ENCODE measurements at places on chromosomes 12 and 14.

DNA sequence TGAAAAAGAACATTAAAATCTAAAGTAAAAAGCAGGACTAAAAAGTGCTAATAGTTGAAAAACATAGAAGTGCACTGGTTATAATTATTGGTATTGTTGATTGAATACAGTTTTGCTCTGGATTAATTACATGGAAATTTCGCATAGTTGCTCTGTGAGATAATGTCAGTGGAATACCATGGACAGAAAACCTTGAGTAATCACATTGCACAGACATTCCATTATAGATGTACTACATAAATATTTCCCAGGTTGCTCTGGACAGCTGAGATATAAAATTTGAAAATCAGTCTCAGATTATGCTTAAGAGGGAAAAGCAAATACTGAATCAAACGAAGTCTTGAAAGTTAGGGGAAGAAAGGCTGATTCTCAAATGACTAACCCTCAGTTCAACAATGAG lies 439.3 kb upstream of the FLRT2 start:
- DNase-seq: no peak

DNA sequence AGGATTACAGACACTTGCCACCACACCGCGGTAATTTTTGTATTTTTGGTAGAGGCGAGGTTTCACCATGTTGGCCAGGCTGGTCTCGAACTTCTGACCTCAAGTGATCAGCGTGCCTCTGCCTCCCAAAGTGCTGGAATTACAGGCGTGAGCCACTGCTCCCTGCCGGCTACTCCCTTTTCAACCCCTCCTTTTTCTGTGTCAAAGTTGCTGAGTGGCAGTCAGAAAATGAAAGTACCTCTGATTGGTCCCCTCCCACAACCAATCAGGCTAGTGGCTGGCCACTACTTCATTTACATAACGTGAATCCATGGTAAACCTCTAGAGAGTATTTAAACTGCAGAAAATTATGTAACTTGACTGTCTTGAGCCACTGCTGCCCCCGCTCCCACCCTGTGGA lies 5.9 kb downstream of the RESF1 start:
- DNase-seq: peak; percentile 20

GRCh38 chr14:96051231-96051630 lies 12.1 kb downstream of the C14orf132 start:
- DNase-seq: no peak

DNA sequence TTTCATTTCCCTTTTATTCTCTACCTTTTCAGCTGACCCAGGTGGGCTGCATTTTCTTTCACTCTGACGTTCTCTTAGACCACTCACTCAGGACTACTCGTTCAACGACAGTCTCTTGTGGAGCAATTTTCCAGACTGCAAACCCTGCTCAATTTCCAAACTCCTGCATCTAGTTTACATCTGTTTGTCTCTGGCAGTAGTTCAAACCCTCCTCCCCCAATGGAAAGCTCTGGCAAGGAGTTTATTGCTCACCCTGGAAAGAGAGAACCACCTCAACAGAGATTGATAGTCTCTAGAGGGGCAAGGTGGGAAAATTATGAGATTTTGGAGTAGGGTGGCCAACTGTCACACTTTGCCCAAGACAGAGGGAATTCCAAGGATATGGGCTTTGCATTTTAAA lies 130.2 kb downstream of the TSHR start:
- no peak for DNase-seq

- peak; percentile 25 for DNase-seq
Measured at GRCh38 chr14:64723691-64724577, 19.7 kb downstream of the PLEKHG3 start.

GRCh38 chr14:30084811-30085210 lies 157.2 kb upstream of the PRKD1 start:
- DNase-seq: no peak

- no peak for DNase-seq
Measured at GRCh38 chr12:87687362-87687761, 341.8 kb downstream of the C12orf50 start.

- DNase-seq: no peak
Measured at GRCh38 chr12:27524494-27524835, 459 bp downstream of the PPFIBP1 start.

- no peak for DNase-seq
Measured at GRCh38 chr12:43407816-43408645, 144.0 kb downstream of the ADAMTS20 start.

DNA sequence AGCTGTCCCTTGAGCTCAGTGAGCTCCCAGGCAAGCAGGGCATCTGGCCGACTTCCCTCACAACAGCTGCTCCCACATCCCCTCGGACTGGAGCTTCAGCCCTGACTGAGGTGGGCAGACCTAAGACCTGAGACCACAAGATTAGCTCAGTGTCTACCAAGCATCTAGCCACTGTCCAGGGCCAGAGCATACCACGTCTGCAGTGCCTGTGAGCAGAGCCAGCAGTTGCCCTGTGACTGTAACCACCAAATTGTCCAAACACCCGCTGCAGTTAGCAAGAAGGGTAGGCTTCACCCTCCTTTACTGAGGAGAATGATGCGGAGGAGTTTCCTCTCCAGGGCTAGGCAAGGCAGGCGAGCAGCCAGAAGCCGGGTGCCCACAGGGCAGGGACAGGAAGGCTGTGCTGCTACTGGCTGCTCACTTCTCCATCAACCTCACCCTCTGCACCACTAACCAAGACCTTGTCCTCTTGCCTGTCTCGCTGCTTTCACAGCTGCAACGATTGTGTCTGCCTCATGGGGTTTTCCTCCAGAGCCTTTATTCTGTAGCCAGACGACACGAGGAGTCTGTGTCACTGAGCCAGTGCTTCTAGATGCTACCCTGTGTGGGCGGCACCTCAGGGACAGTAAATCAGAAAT lies 53.9 kb downstream of the ANAPC7 start:
- peak; percentile 46 for DNase-seq

DNA sequence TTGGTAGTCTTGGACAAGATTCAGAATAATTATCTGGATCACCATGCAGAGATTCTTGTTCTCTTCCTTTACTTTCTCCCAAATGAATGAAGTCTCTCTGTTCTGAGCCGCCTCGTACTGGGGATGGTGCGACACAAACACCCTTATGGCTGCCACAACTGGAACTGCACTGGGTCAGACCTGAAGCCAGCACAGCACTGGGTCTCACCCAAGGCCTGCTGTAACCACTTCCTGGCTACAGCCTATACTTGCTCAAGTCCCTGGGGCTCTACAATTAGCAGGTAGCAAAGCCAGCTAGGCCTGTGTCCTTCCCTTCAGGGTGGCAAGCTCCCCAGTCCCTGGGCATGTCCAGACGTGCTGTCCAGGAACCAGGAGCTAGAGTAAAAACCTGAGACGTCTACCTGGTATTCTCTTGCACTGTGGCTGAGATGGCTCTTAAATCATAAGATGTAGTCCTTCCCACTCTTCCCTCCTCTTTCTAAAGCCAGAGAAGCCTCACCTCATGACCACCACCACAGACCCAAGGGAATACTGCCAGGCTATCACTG lies 27.6 kb downstream of the IFNG start:
- no peak for DNase-seq

- DNase-seq: no peak
Measured at GRCh38 chr12:11970155-11970520, 100.6 kb upstream of the BCL2L14 start.

- no peak for DNase-seq
Measured at GRCh38 chr12:80952443-80952842, 14.7 kb upstream of the LIN7A start.

DNA sequence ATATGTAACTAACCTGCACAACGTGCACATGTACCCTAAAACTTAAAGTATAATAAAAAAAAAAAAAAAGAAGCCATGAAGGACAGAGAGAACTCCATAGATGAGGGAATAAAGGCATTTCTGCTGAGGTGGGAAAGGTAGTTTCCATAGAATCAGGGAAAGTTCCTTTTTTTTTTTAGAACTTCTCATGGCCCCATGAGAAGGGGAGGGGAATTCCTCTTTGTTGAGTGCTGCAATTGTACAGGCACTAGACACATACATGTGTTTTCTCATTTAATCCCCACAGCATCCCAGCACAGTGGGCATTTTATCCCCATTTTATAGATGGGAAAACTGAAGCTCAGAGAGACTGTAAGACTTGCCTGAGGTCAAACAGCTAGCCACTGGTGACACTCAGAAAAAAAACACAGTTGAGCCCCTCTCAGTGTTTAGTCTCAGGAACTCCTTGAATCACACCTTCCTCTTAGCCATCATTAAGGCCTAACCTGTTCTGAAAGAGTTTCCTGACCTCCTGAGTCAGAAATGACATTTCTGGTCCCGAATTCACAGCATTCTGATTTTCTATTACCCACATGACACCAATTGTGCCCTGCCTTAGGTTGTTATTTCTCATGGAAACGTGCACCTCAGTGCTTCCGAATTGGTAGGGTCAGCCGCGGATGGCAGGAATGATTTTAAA lies 189.3 kb upstream of the G2E3 start:
- no peak for DNase-seq

- DNase-seq: no peak
Measured at GRCh38 chr14:45664668-45665356, 411.8 kb upstream of the MIS18BP1 start.

- DNase-seq: no peak
Measured at GRCh38 chr12:76881142-76881541, 2.3 kb upstream of the CSRP2 start.

GRCh38 chr12:10084733-10085132 lies 14.1 kb downstream of the CLEC1A start:
- DNase-seq: no peak

DNA sequence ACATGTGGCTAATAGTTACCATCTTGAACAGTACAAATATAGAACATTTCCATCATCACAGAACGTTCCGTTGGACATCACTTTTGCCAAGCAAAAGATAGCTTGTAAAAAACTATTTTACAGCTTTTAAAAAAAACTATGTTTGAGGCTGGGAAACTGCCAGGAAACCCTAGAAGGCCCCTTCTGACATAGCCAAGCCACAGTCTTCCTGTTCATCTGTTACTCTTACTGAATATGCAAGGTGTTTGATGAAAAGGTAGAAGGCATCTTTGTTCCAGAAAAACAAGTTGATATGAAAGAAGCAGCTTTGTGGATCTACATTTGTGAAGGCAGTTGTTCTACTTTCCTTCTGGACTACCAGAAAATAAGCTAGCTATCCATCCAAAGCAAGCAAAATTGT lies 23.6 kb upstream of the WNK1 start:
- peak; percentile 46 for DNase-seq

DNA sequence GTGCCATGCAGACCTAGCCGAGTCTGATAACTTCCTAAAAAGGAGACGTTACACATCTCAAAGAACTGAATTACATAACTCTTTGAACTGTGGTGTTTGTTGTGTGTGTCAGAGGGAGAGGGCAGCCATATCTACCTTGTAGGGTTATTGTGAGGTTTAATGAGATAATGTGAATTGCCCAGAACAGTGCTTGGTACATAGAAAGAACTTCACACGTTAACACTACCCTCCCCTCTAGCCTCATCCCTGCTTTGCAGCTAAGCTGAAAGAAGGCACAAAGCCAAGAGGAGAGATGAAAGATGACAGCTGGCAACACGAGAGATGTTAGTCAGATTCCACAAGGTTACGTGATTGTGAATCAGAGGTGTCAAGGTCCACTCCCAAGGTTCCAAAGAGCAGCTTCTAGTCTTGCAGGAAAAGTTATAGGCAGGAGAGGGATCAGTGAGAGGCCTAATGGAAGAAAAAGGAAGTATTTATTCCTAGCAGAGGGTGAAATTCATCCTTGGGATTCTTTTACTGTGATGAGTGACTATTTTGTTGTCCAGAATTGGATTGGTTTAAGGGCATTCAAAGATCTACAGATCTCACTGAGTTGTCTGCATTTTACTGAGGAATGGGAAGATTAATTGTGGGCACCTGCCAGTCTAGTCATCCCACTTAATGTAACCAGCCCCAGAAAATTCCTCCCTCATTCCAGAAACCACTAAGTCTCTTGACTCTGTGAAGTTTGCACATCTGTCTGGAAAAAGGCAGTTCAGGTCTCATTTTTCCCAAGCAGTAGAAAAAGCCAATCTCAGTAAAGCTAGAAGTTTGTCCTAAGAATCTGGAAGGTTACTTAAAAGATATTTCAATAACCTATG lies 25.9 kb upstream of the WNK1 start:
- no peak for DNase-seq

- DNase-seq: no peak
Measured at GRCh38 chr14:61615743-61616523, 79.4 kb upstream of the HIF1A start.

GRCh38 chr12:49555631-49556390 lies 12.1 kb downstream of the MCRS1 start:
- DNase-seq: no peak

GRCh38 chr14:70882776-70883492 lies 24.3 kb upstream of the PCNX1 start:
- no peak for DNase-seq

GRCh38 chr12:24845615-24846014 lies 103.3 kb downstream of the BCAT1 start:
- no peak for DNase-seq

GRCh38 chr12:16300122-16300521 lies 22.6 kb upstream of the SLC15A5 start:
- no peak for DNase-seq

- DNase-seq: no peak
Measured at GRCh38 chr14:51552768-51553404, 98.8 kb upstream of the FRMD6 start.

- no peak for DNase-seq
Measured at GRCh38 chr14:29734732-29735131, 192.9 kb downstream of the PRKD1 start.

GRCh38 chr14:21308479-21309237 lies 28.8 kb downstream of the RPGRIP1 start:
- DNase-seq: peak; percentile 76

DNA sequence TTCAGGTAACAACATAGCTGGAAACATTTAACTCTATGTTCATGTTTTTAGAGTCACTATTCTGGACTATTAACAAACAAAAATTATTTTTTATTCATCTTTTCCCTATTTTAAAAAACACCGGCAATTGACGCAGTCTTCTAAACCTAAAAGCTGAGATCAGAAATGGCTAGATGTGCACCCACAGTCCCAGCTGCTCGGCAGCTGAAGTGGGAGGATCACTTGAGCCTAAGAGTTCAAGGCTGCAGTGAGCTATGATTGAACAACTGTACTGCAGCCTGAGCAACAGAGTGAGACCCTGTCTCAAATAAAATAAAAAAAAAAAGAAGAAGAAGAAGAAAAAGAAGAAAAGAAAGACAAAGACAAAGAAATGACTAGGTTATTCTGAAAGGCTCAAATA lies 64.5 kb downstream of the PAX9 start:
- no peak for DNase-seq

Data from T-cell (primary cell).